Stimulated activated CD4-positive, alpha-beta T cell treated with anti-CD3 and anti-CD28 coated beads, TNF-alpha, amount 100 ng/mL, for 4 hours (primary cell): ENCODE measurements at places on chromosomes 12 and 14.

GRCh38 chr12:106645074-106645421 is 62.2 kb downstream of the RFX4 start:
- no peak for DNase-seq

GRCh38 chr12:3352230-3352629 is 138.8 kb upstream of the PRMT8 start:
- no peak for DNase-seq

DNA sequence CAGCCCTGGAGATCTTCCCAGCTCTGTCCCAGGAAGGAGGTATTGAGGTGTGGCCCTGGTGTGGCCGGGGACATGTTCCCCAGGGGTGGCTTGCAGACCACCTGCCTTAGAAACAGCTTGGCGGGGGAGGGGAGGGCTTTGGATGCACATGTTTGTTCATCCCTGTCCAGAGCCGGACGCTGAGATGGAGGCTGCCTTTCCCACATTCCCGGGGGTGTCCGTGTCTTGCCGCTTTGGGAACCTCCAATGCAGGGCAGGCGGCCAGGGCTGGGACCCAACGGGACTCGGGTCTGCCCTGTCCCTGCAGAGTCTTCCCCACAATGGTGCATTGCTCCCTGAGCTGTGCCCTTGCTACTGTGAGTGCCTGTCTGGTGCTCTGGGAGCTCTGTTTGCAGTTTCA is 319.5 kb upstream of the SFSWAP start:
- DNase-seq: no peak

- no peak for DNase-seq
Measured at GRCh38 chr12:107478881-107479280, 206.7 kb upstream of the PWP1 start.

- no peak for DNase-seq
Measured at GRCh38 chr12:10554756-10555481, 49.2 kb downstream of the EIF2S3B start.

DNA sequence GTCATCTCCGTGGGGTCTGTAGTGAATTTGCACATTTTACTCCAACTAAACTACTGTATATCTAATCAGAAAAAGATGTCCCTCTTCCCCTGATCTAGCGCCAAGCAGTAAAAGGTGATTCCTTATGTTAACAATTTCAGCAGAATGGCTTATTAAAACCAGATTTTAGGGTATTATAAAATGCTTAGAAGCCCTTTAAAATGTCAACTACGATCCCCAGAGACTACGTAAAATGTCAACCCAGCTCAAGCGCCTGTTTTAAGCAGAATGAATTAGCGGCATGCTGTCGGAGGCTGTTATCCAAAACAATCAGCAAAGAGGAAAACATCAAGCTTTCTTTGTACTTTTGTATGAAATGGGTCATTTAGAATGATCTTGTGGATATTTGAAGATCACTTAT is 408.9 kb downstream of the SOX5 start:
- DNase-seq: no peak

GRCh38 chr14:69963966-69964365 is 84.8 kb downstream of the SMOC1 start:
- DNase-seq: no peak

- DNase-seq: no peak
Measured at GRCh38 chr14:46920542-46920941, 269.0 kb upstream of the RPL10L start.

DNA sequence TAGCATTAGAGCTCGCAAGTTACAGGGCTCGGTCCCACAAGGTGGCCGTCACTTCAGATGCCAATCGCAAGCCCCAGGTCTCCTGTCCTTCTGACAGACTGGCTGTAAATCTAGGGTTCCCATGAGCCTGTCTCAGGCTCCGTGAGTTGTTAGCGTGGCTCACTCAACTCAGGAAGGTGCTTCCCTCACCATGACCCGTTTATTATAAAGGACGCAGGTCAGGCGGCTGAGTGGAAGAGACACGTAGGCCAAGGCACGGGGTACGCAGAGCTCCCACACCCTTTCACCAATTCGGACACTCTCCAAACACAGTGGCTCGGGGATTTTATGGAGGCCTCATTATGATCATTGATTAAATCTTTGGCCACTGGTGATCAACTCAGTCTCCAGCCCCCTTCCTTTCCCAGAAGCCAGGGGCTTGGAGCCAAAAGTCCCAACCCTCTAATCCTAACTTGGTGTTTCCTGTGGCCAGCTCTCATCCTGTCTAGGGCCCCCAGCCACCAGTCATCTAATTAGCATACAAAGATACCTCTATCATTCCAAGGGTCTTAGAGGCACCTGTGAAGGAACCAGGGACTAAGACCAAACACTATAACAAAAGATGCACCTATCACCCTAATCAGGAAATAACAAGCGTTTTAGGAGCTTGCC is 25.8 kb upstream of the LRTM2 start:
- no peak for DNase-seq

DNA sequence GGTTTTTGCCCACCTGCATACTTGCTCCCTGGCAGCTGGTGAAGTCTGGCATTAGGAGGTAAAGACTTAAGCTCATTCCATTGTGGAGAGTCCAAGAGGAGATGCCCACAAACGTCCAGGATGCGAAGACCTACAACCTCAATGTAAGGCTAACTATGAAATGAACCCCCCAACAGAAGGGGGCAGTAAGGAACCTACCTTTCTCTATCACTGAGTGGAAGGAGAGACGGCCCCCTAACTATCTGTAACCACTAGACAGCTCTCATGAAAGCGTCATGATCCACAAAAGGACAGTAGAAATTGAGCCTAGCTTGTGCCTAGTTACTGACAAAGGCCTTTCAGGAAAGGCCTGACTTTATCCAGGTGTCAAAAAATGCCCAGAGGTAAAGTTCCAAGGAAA is 55.3 kb downstream of the ZFYVE21 start:
- DNase-seq: no peak

DNA sequence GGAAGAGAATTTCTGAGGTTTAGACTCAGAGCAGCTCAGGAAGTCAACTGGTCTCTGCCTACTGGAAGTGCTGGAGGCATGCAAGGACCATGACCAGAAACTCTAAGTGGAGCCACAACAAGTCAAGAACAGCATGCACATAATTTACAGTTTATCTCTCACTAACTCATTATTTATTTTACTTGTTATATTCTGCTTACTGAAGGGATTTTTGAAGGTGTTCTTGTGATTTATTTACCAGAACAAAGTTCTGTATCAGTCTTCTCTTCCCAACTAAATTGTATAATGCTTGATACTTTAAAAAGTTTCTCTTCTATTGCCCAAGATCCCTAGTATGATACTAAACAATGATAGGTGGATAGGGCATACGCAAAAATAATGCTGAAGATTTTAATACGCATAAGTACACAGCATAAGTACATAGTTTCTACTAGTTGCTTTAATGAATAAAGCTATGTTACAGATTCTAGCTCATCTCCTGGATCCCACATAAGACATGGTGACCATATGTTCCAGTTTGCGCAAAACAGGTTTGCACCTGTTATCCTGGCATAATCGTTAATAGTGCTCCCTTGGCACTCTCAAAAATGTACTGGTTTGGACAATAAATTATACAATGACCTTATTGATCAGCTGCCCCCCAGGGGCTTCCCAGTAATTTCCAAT is 11.6 kb upstream of the SPTB start:
- no peak for DNase-seq

GRCh38 chr12:109892748-109893147 is 7.3 kb upstream of the TCHP start:
- DNase-seq: no peak
